Fibroblast of skin of right quadriceps (primary cell): ENCODE measurements at places on chromosomes 12 and 14.

DNA sequence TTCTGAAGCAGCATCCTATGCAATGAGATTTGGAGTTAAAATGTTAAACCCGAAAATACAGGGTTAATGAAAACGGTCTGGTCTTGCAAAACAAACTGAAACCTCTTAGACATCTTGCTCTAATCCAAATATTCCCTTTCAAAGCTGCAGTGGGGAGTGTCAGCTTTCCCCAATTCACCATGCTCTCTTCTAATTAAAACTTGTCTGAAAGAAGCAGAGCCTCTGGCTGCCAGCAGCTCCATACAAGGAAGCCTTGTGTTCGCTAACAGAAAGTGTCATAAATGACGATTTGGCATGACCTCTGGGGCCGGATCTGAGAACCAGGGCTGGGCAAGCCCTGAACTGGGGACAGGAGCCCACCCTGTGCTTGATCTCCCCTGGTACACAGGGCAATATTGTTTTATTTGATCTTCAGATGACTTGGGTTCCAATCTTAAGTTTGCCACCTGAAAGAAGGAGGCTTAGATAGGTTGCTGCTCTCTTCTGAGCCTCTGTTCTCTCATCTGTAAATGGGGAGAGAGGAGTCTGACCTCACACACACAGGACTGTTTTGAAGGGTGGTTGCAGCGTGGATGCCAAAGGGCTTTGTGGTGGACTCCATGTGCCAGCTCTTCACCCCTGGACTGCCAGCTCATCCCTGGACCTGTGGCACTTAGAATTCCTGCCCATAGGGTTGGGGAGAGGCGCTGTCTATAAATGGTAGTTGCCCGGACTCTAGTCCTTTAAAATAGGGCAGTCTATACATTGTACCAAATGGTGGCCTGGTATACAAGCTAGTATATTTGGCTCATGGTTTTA, 7.8 kb downstream of the KMT5A start:
- no peak for DNase-seq

DNA sequence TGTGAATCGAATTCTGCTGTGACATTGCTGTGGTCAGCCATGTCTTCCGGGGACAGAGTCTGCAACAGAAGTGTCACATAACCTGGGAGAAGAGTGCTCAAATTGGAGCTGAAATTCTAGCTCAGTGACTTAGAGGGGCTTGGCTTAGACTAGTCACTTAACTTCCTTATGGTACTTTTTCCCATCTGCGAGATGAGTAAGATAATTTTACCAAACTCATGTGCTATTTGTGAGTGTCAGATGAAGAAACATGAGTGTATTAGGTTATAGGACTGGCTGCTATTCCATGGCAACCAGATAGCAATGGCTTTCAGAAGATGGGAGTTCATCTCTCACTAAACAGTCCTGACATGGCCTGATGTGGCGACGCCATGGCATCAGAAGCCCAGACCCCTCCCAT, 104.1 kb downstream of the CHST11 start:
- no peak for DNase-seq

DNA sequence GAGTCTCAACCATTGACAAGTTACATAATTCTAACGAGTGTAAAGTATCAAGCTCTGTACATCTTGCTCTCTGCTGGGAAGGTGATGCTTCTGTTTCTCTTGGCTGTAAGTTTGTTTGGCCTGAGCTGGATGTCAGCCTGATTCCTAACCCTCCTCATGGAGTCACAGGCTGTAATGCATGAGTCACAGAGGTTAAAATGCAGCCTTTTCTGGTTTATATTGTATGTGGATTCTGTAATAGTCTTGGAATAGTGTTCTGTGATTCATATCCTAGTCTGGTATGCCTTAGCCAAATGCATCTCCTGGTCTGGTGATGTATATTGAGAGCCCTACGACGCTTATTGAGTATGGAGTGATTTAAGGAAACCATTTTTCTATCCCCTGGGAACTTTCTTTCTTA, 104.5 kb upstream of the FRMD6 start:
- DNase-seq: peak; percentile 99

GRCh38 chr14:101623685-101624444, 62.6 kb downstream of the DIO3 start:
- DNase-seq: no peak

DNA sequence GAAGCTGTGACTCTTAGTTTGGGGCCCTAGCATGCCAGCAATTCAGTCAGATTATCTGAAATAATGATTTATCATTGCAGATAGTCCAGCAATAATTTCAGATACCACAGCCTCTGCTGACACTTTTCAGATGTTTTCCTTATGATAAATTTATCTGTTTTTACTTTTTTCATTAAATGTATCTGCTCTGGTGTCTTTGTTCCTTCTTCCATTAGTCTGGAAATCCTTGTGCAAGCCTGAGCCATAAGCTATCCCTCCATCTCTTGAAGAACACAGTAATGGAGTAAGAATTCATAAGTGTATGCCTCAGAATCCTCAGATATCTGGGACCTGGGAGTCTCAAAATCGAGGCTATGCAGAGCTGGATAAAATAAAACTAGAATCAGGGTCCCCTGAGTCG, 146.4 kb upstream of the KRR1 start:
- peak; percentile 30 for DNase-seq

GRCh38 chr12:6185961-6186827, 14.0 kb upstream of the CD9 start:
- DNase-seq: no peak

DNA sequence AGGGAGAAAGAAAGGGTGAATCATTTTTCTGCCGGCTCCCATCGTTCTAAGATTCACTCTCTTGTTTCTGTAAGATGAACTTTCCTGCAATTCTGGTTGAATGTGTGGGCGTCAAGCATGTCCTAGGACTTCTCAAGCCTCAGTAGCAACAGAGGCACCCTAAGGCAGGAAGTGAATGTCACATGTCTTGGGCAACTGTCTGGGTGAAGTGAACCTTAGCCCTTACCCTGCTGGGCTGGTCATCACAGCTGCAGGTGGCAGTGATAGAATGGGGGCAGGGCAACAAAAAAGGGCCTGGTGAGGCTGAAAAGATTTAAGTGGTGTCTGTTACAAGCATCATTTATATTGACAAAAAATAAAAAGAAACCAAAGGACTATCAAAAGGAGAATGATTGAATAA, 45.9 kb upstream of the CAND1 start:
- DNase-seq: no peak

DNA sequence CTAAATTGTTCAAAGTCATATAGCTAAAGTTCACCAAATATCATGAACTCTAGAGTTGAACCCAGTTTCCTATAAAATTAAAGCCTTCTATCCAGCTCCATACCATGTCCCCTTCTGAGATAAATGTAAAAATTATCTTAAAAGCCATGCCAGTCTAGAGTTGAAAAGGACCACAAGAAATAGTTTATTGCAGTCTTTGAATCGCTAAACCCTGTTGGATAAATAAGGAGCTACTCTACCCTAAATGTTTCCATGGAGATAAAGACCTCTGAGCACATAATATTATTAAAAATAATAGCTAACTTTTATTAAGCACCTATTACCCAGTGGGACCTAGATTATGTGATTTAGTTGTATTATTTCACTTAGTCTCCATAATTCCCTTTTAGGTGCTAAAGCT, 227.6 kb upstream of the NOS1 start:
- DNase-seq: no peak

- DNase-seq: no peak
These were observed 26.8 kb downstream of the IFT43 start for GRCh38 chr14:76012354-76012753.

GRCh38 chr12:46370792-46371717, 1.5 kb downstream of the SLC38A2 start:
- DNase-seq: peak; percentile 87

DNA sequence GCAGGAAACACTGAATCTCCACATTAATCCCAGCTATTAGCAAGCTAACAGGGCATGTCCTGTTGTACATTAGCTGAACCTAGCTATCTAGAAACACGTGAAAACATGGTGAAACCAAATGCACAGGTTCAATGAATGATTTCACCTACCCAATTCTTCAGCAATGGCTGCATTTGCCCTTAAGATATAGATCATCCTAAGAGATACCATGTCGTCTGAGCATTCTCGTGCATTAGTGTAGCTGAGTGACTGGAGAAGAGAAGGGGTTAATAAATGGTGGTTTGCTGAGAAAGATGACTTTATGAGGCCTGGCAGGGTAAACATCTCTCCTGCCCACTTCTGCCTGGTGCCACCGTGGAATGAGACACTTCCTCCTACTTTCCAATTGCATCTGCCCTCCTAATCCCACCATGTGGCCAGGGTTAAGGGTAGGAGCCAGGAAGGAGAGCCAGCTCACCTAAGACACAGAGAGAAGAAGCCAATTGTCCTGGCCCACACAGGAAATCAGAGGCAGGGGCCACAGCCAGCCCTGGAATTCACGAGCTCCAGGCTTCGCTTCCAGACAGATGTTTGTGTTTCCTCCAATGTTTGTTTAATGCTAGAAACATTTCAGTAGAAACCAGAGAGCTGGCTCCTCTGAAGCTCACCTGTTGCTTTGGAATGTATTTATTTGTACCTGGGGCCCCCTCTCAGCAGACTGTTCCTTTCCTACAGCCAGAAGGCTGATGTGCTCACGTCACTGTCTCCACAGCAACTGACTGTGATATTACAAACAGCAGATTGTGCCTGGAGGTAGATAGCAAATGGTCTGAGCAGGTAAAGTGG, 126.0 kb upstream of the PARP11 start:
- no peak for DNase-seq

- DNase-seq: no peak
These were observed 78.7 kb downstream of the C12orf56 start for GRCh38 chr12:64311877-64312276.

DNA sequence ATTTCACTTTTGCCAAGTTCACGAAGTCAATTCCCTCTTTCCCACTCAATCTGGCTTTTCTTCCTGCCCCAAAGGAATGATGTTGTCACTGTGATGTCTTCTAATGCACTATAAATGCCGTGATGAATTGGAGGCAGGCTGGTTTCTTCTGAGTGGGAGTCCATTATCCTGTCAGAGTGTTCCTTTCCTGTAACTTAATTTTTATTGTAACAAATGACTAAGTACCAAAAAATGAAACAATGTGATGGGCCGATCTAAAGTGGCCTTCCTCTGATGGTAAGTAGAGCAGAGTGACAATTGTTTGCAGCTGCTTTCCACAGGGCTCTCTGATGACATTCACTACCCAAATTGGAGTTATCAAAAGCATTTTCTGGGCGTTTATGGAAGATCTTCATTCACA, 22.2 kb downstream of the TMEM30B start:
- peak; percentile 85 for DNase-seq

DNA sequence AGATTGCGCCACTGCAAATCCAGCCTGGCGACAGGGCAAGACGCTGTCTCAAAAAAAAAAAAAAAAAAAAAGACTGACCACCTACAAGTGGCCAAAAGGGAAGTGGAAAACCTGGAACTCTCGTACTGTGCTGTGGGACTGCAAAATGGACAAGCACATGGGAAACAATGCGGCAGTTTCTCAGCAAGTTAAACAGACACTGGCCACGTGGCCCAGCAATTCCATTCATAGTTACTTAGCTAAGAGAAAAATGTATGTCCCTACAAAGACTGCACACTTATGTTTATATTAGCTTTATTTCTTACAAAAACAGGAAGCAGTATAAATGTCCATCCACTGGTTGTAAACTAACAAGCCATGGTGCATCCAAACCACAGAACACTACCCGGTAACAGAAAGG, 5.6 kb downstream of the CHFR start:
- DNase-seq: no peak

- no peak for DNase-seq
These were observed 14.0 kb upstream of the NRXN3 start for GRCh38 chr14:78156196-78156595.

DNA sequence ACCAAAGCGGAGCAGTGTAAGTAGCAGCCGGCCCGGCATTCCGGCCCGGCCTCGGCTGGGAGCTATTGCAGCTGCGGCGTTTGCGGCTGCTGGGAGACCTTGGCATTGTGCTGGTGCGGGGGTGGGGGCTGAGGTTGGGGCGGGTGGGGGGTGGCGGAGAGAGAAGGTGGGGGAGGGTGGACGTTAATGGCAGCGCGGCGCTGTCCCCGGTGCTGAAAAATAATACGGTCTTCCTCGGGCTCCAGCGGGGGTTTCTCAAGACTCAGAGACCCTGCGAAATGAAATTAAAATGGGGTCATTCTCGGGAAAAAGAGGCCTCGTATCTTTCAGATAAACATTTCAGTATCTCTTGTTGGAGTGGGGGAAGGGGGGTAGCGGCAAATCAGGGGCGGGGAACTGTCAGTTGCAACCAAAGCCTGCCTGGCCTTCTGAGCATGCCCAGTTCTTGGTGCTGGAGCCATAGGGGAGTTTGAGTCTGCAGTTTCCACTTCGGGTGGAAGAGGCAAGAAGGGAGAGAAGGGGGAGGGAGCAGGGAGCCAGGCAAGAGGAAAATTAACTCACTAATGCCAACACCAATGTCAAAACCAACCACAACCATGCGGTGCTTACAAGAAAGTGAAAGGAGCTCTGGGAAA, 414 bp downstream of the UNC79 start:
- DNase-seq: peak; percentile 1

DNA sequence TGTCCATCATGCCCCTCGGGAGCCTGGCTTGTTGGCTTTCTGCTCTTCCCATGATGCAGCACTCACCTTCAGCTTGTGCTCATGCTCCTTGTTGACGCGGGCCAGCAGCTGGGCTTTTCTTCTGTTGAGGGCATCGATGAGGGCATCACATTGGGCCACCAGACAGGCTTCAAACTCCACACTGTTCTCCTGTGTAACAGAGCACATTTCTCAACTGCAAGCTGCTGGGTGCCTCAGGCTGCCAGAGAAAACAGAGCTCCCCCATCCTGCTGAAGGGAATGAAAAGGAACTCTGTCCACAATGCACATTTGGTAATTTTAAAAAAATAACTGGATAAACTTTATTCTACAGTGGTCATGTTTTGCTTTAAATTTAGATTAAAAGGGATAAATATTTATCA, 72.1 kb downstream of the TRIM9 start:
- no peak for DNase-seq

GRCh38 chr12:62599854-62600437, 133.3 kb downstream of the MON2 start:
- no peak for DNase-seq

- peak; percentile 60 for DNase-seq
These were observed 490.1 kb downstream of the PCNX1 start for GRCh38 chr14:71397371-71397770.

GRCh38 chr12:13252024-13252423, 55.5 kb downstream of the EMP1 start:
- no peak for DNase-seq

DNA sequence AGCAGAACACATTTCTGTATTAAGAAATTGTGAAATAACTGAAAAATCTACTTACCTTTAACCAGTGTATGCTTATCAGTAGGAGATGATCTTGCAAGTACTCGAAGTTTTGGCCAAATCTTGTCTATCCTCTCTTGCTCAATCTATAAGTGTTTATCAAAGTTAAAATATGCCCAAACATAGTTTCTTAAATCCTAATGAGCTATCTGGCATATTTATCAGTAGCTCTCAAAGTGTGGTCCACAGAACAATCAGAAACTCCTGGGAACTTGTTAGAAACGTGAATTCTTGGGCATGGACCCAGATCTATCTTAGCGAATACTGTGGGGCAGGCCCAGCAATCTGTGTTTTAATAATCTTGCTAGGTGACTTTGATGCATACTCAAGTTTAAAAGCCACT, 84.5 kb upstream of the POC1B start:
- DNase-seq: no peak
